Neural crest cell (in vitro differentiated cells): ENCODE measurements at places on chromosomes 3 and 15.

DNA sequence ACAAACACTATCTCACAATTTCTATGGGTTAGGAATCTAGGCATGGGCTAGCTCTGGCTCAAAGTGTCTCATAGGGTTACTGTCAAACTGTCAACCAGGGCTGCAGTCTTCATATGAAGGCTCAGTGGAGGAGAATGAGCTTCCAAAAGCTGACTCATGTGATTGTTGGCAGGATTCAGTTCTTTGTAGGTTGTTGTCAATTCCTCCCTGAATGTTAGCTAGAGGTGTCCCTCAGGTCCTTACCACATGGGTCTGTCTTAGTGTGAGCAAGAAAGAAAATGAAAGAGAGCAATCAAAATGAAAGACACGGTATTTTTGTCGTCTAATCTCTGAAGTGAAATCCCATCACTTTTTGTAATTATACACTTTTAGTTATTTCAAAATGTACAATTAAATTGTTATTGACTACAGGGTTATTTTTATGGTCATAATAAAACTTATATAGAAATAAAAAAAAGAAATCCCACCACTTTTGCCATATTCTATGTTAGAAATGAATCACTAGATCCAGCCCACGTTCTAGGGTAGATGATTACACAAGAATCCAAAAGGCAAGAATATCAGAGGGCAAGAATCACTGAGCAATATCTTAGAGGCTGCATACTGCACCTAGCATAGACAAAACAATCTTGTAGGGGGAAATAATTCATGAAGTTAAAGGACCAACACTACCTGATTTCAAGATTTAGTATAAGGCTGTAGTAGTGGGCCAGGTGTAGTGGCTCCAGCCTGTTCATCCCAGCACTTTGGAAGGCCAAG, 8.4 kb downstream of the ACSBG1 start:
- DNase-seq, result no peak

GRCh38 chr3:174822320-174822719, 36.8 kb upstream of the NAALADL2 start:
- DNase-seq, result no peak

- no peak for DNase-seq
Measured at GRCh38 chr15:67175643-67176071, 78.8 kb downstream of the AAGAB start.

GRCh38 chr3:64299206-64299605, 73.9 kb upstream of the PRICKLE2 start:
- no peak for DNase-seq

- peak; percentile 3 for DNase-seq
Measured at GRCh38 chr3:55480911-55481743, 6.0 kb downstream of the WNT5A start.

- DNase-seq, result no peak
Measured at GRCh38 chr3:44128057-44128775, 113.5 kb upstream of the TOPAZ1 start.

- DNase-seq, result no peak
Measured at GRCh38 chr3:62255758-62256157, 117.6 kb downstream of the FEZF2 start.

DNA sequence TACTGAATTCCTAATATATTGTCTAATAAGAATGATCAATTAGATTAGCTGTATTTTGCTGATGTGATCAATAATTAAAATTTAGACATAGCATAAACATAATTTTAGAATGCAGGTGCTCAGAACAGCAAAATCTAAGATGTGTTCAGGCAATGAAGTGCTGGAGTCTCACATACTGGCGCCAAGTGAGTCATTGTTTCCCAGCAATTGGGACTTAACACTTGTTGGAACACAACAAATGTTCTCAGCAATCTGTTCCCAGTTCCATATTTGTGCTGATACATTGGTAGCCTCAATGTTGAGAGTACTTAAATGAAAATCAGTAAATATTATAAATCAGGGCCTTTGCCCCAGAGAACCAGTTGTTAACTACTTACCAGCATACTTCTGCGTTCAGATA, 619.0 kb downstream of the ROBO1 start:
- no peak for DNase-seq

- DNase-seq, result no peak
Measured at GRCh38 chr3:9613056-9613748, 36.1 kb upstream of the MTMR14 start.

- no peak for DNase-seq
Measured at GRCh38 chr3:186453531-186453930, 90.6 kb downstream of the CRYGS start.

GRCh38 chr15:50119063-50120040, at the start of gene ATP8B4:
Gene ATP8B4, minus strand, starts transcription at chr15:50119233. Its CDS starts 12,267 bp downstream, at chr15:50106966.
- no peak for DNase-seq

DNA sequence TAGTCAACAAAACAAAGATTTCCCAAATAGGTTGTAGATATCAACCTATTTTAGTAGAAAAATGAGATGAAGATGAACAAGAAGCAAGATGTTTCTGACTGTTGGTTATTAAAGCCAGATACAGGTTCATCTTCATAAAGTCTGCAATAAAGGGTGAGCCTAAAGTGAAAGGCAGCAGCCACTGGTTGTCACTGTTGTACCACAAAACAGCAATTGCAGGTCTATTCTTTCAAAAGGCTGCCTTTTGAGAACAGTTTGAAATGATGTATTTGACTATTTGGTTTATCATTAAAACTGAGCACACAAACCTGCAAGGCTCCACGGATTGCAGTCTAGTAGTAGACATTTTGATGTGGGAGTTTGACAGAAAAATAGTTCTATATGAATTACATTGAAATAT, 543.4 kb downstream of the GBE1 start:
- no peak for DNase-seq

- DNase-seq, result no peak
Measured at GRCh38 chr15:92606126-92606835, 49.3 kb downstream of the FAM174B start.

DNA sequence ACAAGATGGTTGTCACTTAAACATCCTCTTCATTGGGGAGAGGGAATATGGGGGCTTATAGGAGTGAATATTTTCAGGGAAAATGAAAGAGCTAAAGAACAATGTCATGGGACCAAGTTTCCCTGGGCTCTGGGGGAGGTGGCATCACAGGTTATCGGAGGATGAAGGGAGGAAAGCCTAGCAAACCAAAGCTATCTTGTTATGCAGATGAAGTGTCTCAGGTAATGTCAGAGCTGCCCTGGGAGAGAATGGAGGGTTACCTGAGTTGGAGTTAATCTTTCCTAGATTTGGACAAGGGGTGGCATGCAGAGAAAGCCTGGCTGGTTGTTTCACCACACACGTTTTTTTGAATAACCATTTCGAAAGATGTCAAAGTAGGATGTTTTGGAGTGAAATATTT, 308.1 kb upstream of the ATP10A start:
- DNase-seq, result no peak

- DNase-seq, result no peak
Measured at GRCh38 chr3:139416275-139416674, 26.8 kb upstream of the COPB2 start.

DNA sequence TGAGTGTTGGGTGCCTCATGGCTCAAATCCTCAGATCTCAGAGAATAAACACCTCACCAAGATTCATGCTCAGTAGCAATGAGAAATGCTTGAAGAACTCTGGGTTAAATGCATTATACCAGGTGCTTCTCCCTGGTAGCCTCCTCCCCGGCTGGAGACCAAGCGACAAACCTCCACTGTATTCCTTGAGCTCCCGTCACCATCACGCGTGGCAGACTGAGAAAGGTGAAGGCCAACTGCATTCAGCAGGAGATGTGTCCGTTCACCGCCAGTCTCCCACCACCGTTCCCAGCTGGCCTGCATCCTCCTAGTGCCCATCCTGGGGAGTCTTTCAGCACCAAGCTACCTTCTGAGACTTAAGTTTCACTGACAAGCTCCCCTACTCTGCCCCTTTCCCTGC, 7.5 kb downstream of the CSTA start:
- no peak for DNase-seq

GRCh38 chr3:153657046-153657445, 464.1 kb upstream of the ARHGEF26 start:
- DNase-seq, result no peak

- no peak for DNase-seq
Measured at GRCh38 chr3:23116081-23116837, 86.9 kb upstream of the UBE2E2 start.

DNA sequence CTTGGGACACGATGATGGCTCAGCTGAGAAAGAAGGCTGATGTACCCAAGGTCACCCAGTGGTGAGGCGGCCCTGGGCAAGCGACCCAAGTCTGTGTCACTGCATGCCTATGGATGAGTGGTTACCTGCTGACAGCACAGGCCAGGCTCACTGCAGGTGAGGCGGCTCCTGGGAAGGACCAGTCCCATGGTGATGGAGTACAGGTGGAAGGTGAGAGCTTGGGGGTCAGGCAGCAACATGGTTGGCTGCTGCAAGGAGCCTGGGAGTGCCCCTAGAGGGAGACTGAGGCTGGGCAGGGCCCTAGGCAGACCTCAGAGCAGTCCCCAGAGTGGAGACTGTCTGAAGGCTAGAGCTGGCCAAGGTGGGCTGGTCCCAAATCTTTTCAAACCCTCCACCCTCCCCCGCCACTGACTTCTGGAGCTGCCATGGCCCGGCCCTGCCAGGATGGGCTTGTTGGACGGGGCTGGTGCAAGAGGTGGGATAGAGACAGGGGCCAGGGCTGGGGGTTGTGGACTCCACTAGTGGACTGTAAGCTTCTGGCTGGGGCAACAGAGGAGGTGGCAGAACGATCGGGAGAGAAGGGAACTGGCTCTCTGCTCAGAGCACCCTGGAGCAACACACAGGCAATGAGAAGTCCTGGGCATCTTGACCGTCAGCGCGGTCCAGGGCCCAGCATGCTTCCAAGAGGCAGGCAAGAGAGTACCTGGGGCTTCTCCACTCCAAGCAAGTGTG, 72.5 kb upstream of the SLC6A11 start:
- DNase-seq, result no peak

GRCh38 chr15:97196048-97197014, 764.2 kb upstream of the ARRDC4 start:
- DNase-seq, result no peak

- DNase-seq, result no peak
Measured at GRCh38 chr15:73139041-73139743, 86.9 kb downstream of the NEO1 start.

GRCh38 chr15:81384891-81385720, 11.1 kb upstream of the TMC3 start:
- DNase-seq, result no peak

DNA sequence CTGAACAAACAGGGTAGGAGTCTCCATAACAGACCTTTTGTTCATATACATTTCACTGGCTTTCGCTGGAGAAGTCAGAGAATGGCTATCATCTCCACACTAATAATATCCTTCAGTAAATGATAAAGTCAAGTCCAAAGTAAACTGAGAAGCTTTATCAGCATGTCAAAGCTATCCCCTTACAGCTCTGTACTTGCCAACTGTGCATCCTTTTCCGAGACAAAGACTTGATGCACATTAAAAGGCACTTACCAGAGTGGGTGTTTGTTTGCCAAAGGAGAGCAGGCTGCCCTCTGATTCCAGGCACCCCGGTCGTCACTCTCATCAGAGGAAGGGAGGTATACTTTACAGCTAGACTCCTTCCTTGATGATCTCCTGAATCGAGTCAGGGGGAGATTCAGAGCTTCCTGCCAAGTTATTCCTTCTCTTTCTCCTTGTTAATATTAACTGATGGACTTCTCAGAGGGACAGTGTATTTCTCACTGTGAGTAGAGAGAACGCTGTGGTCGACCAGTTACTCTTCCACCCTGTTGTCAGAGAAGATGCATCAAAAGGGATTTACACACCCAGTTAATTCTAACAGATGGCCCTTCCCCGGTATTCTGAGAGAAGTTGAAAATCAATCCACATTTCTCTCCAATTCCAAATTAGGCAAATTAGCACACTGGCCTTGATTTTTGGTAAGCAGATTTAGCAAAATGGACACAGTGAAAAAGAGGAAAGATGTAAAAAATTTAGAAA, 504.7 kb upstream of the NR2F2 start:
- no peak for DNase-seq

DNA sequence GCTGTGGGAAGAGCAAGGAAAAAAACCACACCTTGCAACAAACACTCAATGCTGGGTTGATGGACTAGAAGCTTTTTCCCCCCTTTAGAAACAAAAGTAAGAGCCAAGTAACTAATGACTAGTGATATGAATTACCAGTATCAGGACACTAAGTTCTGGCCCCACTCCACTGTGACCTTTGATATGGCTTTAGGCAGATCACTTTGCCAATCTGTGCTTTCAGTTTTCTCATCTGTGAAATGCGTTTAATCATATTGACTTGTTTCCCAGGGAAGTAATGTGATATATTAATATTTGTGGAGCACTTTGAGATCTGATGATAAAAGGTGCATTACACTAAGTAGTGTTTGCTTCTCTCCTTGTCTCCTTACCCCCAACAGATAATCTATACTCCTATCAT, 319.3 kb upstream of the SATB1 start:
- no peak for DNase-seq

- DNase-seq, result no peak
Measured at GRCh38 chr3:14117468-14118399, 6.9 kb downstream of the CHCHD4 start.

DNA sequence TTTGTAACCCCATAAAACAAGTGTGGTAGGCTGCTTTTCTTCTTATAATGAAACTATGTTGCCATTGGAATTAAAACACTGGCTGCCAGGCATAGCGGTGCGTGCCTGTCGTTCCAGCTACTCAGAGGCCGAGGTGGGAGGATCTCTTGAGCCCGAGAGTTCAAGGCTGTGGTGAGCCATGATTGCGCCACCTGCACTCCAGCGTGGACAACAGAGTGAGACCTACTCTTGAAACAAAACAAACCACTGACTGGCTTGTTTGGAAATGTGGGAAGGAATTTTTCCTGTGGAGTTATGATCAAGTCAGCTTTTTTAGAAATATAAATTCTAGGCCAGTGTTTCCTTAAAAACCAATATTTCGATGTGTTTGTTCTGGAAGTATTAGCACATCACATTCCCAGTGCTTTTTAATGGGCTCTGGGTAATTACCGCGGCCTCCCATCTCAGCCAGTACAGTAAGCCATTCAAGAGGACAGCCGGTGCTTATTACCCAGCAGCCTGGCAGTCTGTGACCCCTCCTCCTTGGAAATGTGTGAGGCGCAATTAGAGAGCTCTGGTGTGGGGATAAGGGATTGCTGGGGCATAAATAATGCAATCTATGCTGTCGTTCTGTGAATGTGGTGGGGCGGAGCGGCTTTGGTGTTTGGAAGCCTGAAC, 58.3 kb upstream of the TRAK1 start:
- DNase-seq, result no peak

- DNase-seq, result no peak
Measured at GRCh38 chr15:37847776-37848175, 86.7 kb upstream of the TMCO5A start.

DNA sequence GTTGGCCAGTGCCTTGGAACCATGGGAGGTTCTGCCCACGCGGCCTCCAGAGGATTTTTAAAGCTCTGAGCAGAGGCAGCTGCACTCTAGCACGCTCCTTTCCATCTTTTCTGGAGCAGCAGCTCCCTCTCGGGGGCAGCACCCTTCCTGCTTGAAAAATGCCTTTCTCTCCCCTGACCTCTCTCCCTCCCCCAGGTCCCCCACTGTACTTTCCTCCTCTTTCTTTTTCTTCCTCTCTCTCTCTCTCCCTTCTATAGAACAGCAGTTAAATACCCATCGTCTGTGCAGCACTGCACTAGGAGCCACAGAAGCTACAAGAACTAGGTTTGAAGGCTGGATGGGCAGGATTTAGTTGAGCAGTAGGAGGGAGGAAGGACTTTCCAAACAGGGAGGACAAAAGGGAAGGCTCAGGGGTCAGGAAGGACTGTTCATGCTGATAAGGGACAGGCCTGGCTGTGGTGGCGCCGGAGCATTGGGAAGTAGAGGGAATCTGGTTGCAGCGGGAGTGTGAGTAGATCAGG, 4.4 kb downstream of the ALPK3 start:
- DNase-seq, result no peak
